ENCODE measurements at places on chromosomes 7 and 10.

- DNase-seq: no peak
Measured at GRCh38 chr7:37031571-37032257, 307.4 kb upstream of the AOAH start.

DNA sequence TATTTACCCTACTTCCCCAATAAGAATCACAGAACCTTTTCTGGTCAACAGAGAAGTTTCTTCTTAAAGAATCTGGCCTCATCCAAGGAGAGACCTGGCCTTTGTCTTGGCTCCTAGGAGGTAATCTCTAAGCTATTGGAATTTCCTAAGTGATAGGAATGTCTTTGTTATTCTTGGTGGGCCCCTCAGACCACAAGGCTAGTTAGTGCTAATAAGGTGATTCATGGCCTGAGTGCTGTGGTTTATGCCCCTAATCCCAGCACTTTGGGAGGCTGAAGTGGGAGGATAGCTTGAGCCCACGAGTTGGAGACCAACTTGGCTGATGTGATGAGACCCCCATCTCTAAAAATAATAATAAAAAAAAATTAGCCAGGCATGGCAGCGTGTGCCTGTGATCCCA, 60.0 kb upstream of the CYP2C18 start:
- DNase-seq: no peak

- DNase-seq: no peak
Measured at GRCh38 chr7:2498708-2499107, 20.9 kb upstream of the LFNG start.

- DNase-seq: no peak
Measured at GRCh38 chr10:131048606-131049005, 262.9 kb downstream of the TCERG1L start.

DNA sequence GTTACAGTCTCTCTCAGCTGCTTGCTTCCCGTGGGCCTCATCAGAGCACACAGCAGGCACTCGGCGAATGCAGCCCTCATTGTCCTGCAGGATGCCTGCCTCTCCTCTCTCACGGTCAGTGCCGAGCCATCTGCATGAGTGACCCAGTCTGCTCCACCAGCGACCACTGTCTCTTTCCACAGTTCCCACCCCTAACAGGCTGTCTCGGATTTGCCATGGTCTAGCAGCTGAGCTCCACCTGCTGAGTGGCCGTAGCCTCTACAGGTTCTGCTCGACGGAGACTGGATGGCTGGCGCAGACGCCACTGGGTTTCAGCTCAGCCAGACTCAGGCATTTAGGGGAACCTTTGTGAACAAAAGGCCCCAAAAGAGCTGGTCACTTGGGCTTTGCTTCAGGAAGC, 209.4 kb upstream of the FOXK1 start:
- no peak for DNase-seq

DNA sequence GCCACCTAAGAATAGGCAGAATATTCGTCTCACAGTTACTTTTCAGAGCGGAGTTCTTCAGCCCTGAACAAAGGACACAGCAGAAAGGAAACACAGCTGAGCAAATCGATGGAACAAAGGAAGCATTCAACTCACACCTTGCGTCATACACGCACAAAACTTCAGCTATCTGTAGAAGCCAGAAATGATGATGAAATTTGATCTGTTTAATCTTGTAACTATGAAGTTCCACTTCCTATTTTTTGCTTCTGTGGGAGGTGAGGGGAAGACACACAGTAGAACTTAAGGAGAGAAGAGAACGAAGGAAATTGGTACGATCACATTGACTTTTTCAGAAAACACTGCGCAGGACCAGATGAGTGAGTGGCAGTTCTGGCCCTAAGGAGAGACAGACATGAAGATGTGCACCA, 26.2 kb downstream of the FAM171A1 start:
- DNase-seq: peak; percentile 7

DNA sequence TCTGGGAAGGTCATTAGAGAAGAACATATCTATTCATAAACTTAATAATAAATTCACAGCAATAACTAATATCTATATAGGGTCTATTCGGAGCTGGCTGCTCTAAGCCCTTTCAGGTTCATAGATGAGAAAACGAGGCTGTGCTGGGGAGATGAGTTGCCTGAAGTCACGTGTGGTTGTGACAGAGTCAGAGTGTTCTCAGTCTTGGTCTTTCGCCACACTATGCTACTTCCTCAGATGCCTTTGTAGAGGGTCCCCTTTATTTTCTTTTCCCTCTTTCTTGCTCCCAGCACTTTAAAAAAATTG, 43.7 kb upstream of the FAM180A start:
- DNase-seq: no peak

- DNase-seq: no peak
Measured at GRCh38 chr7:68440866-68441265, 1157.4 kb upstream of the AUTS2 start.

DNA sequence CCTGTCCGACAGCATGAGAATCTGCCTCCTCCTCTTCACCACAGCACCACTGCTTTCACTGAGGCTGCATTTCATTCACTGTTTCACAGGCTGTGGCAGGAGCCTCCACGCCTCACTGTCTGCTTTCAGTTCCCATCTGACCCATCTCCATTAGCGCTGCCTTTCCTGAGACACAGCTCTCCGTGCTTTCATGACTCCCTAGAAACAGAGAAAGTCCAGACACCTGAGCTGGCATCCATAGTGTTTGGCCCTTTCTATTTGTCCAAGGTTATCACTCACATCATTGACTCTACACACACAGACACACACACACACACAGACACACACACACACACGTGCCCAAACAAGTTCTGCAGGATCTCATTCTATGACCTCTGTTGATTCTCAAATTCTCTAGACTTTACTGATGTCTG, 5.2 kb downstream of the LGI1 start:
- DNase-seq: no peak

GRCh38 chr7:127770885-127771284, 118.9 kb downstream of the SND1 start:
- no peak for DNase-seq

DNA sequence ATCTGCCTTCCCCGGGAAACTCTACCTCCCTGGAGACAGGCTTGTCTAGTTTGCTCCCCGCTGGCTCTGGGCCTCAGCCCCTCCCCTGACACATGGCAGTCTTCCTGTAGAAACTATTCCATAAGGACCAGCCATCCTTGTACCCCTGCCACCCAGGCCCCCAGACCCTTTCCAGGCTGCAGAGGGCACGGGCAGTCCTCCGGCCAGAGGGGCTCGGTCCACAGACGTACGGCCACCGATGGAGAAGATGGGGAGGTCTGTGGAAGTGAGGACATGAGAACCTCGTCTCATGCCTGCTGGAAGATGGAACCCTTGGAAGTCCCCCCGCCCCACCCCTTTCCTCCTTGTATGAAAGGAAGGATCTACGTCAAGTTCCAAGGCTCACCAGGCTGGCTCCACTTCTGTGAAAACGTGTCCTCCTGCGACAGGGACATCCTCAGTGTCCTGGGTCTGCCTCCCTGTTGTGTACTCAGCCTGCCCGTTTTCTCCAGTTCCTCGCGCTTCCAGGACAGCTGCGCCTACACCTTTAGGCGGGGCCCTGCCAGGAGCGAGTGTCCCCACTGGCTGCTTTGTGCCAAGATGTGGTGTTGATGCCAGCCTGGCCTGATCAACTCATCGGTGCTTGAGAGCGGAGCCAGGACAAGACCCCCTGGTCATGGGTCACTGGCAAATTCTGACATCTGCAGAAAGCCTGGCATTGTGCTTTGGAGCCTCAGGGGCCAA, 414.9 kb downstream of the GLRX3 start:
- DNase-seq: no peak
